ENCODE measurements at places on chromosomes 13 and 19.

GRCh38 chr13:63308549-63309165 is 1893.0 kb upstream of the PCDH20 start:
- DNase-seq, result peak; percentile 72

GRCh38 chr13:75385708-75386083 is 96.3 kb downstream of the TBC1D4 start:
- DNase-seq, result no peak

DNA sequence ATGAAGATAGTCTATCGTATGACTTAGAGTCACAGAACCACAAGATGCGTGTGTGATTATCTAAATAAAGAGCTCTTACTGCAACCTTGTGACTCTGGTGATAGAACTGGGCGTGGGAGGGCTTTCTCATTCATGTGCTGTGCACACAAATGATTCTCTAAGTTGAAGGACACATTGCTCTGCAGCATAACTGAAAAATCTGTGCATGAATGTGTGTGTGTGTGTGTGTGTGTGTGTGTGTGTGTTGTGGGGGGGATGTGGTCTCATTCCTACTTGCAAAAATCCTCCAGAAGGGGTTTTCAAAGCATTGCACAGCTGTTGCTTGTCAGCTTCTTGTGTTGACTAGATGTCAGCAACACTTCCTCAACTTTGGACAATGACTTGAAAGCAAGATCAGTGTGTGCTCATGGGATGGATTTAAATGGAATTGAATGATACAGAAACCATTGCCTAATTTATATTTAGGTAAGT is 22.4 kb downstream of the LRCH1 start:
- DNase-seq, result peak; percentile 48

DNA sequence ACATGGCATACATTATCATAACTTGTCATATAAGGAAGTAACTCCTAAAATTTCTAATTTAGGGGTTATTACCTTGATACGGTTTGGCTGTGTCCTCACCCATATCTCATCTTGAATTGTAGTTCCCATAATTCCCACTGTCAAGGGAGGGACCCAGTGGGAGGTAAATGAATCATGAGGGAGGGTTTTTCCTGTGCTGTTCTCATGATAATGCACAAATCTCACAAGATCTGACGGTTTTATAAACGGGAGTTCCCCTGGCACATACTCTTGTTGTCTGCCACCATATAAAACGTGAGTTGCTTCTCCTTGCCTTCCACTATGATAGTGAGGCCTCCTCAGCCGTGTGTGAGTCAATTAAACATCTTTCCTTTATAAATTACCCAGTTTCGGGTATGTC is 76.0 kb downstream of the ZDHHC20 start:
- DNase-seq, result no peak

DNA sequence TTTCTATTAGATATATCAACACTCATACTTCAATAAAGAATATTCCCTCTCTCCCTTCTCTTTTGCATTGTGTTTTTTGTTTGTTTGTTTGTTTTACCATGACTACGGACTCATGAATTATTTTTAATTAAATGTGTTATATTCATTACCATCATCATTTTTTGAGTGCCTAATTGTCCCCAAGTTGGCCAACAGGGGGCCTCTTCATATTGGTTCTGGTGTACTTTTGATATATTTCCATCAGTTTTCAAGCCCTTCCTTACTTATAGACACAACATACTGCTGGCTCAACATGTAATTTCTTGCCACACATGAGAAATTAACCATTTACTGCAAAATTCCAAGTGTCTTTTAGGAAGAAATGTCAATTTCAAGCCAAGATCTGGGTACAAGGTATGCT is 54.5 kb upstream of the GPC6 start:
- DNase-seq, result peak; percentile 21

- no peak for DNase-seq
Measured at GRCh38 chr13:111554539-111555267, 234.3 kb downstream of the TEX29 start.

DNA sequence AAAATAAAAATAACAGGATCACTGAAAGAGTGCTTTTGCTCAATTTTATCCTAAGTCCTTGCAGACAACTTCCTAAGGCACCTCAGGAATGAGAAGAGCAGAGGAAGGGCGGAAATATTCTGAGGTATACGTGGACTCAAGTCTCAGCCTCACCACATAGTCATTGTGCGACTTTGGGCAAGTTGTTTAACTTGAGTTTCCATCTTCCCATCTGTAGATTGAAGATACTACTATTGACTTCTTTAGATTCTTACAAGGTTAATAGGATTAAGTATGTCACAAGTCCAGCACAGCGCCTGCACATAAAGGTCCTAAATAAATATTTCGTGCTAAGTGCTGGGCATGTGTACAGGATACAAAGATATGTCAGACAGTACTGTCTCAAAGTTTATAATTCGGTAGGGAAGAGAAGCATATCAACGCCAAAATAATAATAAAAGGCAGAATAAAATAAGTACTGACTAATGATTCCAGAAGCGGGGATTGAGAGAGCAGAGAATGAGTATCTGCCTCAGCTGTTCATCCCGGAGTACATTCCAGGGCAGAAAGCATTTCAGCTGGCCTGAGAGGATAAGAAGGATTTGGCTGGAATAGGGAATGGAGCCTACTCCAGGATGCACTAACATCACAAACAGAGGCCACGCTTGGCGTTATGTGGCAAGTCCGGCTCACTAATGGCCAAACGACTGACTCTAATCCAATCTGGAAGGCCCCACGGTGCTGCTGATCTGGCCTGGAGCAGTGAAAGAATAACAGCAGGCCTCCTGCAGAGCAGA is 139.7 kb downstream of the FLT1 start:
- peak; percentile 81 for DNase-seq
